Endothelial cell of umbilical vein (primary cell): ENCODE measurements at places on chromosomes 7 and 10.
A peak's percentile ranks its signal among the peaks of the same experiment; 100 is the strongest.

DNA sequence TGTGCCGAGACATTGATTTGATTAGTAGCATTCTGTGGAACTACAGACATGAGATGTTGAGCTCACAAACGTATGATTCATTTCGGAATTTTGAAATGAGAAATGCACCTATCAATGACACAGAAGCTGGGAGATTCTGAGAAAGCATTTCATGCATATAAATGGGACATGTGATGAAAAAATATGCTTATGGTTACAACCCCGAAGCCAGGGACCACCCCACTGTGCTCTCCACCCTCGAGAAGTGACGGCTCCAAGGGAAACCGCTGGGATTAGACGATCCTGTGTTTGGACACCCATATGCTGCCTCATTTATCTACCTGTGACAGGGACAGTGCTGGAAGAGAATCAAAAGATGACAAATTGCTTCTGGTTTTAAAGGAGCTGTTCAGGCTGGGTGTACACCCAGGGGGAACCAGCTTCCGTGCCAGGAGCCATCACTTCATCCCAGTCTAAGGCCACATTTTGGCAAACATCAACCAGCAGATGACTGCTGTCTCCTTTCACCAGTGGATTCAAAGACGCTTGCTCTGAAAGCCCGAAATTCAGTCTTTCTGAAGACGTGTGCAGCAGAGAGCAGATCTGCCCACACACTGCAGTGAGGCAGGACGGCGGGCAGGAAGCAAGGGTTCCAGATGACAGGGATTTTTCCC, 109.9 kb downstream of the ATXN7L1 start:
- DNase-seq, result no peak

GRCh38 chr7:114229246-114229645, 185.4 kb upstream of the FOXP2 start:
- DNase-seq, result no peak

DNA sequence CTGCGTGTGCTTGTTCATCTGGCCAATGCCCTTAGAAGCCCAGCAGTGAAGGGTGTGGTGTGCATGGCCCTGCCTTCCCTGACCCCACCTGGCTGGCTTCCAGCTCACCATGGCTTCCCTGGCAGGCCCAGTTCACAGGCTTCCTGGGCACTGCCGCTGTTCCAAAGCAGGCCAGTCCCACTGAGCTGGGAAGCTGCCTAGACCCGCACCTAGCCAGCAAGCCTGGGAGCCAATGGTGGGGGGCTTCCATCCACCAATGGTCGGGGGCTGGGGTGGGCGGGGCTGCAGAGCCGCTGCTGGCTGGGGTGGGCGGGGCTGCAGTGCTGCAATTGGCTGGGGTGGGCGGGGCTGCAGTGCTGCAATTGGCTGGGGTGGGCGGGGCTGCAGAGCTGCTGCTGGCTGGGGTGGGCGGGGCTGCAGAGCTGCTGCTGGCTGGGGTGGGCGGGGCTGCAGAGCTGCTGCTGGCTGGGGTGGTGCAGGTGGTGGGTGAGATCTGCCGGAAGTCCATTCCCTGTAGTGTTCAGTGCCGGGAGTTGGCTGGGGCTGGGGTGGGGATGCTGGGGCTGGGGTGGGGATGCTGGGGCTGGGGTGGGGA, 12.4 kb downstream of the CALY start:
- peak; percentile 22 for DNase-seq

DNA sequence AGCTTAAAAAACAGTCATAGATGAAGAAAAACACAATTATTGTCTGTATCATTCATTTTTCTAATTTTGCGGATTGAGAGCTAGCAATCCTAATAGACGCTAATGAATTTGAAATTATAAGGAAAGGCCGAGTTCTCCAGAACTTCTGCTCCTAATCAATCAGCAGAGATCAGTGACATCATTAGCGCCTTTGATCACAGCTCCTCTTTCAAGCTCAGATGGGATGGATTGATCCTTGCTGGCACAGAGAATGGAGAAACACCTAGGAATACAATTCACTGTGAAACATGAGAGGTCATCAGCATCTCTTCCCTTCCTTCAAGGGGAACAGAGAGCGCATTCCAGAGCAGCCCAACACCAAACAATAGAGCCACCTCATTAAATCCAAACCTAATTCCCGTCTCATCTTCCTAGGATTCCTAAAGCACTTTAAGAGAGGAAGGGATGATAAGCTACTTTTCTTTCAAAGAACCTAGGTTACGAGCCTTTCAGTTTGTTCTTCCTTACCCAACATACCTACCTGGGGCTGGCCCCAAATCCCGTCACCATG, 24.4 kb downstream of the GLI3 start:
- DNase-seq, result no peak

GRCh38 chr10:110737886-110738634, 93.9 kb downstream of the RBM20 start:
- DNase-seq, result no peak

DNA sequence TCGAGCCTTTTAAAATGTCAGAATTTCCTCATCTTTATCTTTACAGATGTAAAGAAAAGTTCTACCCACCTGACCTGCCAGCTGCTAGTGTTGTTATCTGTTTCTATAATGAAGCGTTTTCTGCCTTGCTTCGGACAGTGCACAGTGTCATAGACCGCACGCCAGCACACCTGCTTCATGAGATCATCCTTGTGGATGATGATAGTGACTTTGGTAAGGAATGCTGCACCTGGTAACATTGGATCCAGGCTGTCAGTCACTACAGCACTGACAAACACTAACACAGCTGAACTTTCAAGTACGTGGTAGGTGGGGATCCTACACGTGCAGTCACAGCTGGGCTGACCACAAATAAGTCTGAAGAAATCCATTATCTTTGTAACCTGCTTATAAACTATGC, 77.6 kb downstream of the GALNT11 start:
- DNase-seq, result no peak

- DNase-seq, result no peak
Measured at GRCh38 chr10:2019281-2019680, 282.0 kb upstream of the ADARB2 start.

- DNase-seq, result no peak
Measured at GRCh38 chr7:127809261-127809702, 157.3 kb downstream of the SND1 start.

GRCh38 chr10:108852211-108852610, 1071.1 kb downstream of the XPNPEP1 start:
- DNase-seq, result no peak

- no peak for DNase-seq
Measured at GRCh38 chr10:34713875-34714274, 101.2 kb downstream of the PARD3 start.

DNA sequence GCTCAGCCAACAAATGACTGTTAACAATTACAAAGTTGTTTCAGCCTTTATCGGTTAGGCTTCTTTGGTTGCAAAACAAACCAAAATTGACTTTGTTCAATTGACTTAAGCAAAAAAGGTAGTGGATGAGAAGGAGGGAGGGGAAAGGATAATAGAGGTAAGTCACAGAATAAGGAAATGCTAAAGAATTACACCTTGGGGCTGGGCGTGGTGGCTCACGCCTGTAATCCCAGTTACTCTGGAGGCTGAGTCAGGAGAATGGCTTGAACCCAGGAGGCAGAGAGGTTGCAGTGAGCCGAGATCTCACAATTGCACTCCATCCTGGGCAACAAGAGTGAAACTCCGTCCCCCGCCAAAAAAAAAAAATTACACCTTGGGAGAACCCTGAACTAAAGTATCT, 41.4 kb downstream of the AHCYL2 start:
- DNase-seq, result no peak

DNA sequence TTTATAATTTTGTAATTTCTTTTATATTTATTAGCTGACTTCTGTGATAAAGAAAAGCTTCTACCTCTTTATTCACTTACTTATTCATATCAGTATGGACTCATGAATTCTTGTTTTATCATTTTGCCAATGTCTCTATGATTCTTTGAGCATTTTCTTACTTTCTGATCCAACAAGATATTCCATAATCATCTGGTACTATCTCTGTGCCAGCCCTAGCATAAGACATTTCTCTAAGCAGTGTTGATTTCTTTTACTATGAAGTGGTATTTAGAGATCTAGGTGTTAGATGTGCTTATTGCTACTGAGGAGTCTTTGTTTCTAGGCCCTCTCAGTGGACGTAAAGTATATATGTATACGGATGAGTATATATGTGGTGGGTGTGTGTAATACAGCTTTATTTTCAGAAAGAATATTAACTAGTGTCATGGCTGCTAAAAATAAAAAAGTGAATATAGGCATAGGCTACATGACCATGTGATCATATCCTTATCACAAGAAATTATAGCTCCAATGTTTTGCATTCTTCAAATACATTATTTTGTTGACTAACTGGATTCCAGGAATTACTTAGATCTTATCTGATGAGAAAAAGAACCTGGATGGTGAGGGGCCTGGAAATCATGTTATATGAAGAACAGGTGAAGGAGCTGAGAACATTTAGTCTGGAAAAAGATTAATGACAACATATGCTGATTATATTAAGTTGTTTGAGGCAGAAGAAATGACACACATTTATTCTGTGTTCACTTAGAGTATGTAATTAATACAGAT, 13.1 kb downstream of the PHTF2 start:
- peak; percentile 43 for DNase-seq
